ENCODE measurements at places on chromosomes 7 and 10. TPM values are rescaled to one million over a fixed set of nuclear protein-coding genes. Genes with fewer than 3 reads are reported as not detected.

PON1 gene
- total RNA-seq: 0.66 TPM

PPP1R3C gene
- 13.7 TPM for total RNA-seq

CALHM3 gene
- 0.38 TPM for total RNA-seq

CHAT gene
- not detected for total RNA-seq

ABCC2 gene
- 154 TPM for total RNA-seq

SLC18A2 gene
- not detected for total RNA-seq

RADIL gene
- 2.7 TPM for total RNA-seq

CNNM1 gene
- 23.8 TPM for total RNA-seq

FAM180A gene
- total RNA-seq: not detected

USP6NL gene
- 8.1 TPM for total RNA-seq

CUZD1 gene
- total RNA-seq: 1.8 TPM

FAM237B gene
- total RNA-seq: not detected

OR6B1 gene
- total RNA-seq: not detected

FRMD4A gene
- 4.5 TPM for total RNA-seq

PRRT4 gene
- 0.81 TPM for total RNA-seq

NKX6-2 gene
- 0.28 TPM for total RNA-seq

TWIST1 gene
- total RNA-seq: 3.2 TPM

PTPRZ1 gene
- total RNA-seq: not detected

EPHA1 gene
- not detected for total RNA-seq

USP54 gene
- 12.4 TPM for total RNA-seq

NME8 gene
- total RNA-seq: not detected

EBLN1 gene
- total RNA-seq: not detected

AEBP1 gene
- total RNA-seq: not detected

PPRC1 gene
- total RNA-seq: 61.9 TPM

BHLHA15 gene
- 0.45 TPM for total RNA-seq

CEP41 gene
- 13.3 TPM for total RNA-seq

C10orf105 gene
- not detected for total RNA-seq

KLLN gene
- total RNA-seq: 0.51 TPM

SAP25 gene
- 0.76 TPM for total RNA-seq

MINDY4 gene
- 2.8 TPM for total RNA-seq

VENTX gene
- not detected for total RNA-seq

C10orf62 gene
- not detected for total RNA-seq

RTKN2 gene
- total RNA-seq: 0.58 TPM

Data from A549 treated with RU486 at 1 μM for 4 hours (cell line).